ENCODE measurements at places on chromosomes 7 and 10.

GRCh38 chr7:154837622-154838021 lies 165.3 kb downstream of the PAXIP1 start:
- DNase-seq, result no peak

DNA sequence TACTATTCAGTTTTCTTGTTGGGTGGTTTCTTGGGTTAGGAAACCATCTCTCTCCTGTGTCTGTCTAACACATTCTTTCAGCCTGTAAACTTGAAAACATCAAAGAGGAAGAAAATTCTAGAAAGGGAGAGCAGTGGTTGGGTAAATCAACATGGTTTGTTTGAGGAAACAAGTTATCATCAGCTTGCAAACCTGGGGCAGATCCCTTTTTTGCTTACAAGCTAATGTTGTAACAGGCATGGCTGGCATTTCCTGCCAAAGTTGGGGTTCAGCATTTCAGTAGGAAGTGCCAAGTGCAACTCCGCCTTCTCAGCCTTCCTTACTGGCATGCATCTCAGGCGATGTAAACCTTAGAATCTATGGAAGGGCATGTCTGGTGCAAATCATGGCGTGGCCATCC lies 112.6 kb downstream of the EEPD1 start:
- DNase-seq, result no peak

DNA sequence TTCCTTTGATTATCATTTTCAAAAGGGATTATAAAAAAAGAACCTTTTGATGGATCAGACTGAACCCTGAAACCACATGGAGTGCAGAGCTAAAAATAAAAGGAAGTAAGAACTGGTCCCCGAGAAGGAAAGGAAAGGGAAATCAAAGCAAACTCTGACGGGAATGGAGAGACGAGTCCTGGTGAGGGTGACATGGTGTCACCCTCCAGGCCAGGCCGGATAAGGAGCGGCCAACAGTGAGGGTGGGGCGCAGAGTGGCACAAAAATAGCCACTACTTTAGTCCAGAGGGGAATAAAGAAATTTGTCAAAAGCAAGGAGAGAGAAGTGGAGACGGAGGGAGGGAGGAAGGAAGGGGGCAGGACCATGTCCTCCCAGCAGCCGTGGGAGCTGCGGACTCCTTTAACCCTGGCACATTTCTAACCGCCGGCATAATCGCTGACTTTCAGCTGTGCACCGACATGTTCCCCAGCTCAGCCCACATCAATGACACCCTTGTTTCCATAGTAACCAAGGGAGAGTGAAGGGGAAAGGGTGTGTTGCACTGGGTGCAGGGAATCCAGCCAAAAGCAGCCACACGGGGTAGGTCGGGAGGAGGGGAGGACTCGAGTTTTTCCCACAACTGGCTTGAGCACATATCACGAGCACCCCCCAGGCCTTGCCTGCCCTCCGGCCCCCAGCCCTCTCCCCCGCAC lies 29.7 kb downstream of the TRIM8 start:
- DNase-seq, result no peak

GRCh38 chr10:116134322-116134721 lies 138.7 kb downstream of the GFRA1 start:
- no peak for DNase-seq

DNA sequence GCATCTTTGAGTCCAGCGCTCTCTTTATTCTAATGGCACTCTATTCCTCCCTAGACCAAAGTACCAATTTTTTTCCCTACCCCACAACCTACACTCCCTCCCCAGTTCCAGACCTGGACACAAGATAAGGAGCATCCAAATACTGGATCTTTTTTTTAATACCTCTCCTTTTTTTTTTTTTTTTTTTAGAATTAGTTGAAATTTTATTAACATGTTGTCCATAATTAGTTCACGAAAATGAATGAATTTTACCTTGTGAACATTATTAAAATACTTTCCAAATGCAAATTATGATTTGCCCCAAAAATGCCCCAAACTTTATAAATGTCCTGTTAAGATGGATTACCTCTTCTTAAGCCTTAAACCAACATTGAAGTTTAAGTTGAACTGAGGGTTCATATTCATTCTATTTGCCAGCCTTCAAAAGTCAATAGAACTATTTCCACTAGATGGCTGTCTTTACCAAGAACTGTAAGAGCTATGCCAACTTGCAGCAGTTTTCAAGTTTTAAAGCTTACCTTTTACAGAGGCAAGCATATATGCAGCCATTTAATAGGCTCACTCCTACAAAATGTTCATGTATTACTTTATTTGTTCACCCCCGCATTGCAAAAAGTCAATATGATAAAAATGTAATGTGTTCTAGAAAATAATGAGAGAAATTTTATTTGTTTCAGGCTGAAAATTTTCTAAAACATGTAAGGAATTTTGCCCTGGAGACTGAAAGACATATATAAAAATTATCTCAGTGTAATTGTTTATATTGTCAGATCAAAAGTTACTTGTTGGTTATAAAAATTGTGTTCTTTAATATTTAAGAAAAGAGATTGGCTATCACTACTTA lies 39.7 kb upstream of the TNKS2 start:
- no peak for DNase-seq

GRCh38 chr10:110365356-110366143 lies 60.8 kb upstream of the SMNDC1 start:
- DNase-seq, result no peak

All from esophagus squamous epithelium (tissue), 5 donors.